ENCODE measurements at places on chromosomes 12 and 14. TPM values are rescaled to one million over a fixed set of nuclear protein-coding genes. Genes with fewer than 3 reads are reported as not detected.

DNA sequence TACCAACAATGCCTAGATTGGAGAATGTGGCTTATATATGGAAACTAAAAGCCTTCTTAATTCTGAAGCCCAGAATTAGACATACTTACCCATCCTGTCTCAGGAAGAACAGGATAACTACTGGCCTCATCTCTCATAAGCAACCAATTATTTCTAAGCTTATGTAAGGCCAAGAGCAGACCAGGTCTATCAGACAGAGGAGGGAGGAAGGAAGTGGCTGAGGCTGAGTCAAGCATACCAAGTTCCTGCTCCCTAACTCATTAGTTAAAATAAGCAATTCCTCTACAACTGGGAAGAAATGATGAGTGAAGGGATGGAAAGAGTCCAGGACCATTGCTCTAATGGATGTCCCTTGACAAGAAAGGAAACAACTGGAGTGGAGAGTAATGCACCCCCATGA lies 27.0 kb upstream of the INSM2 start:
- H3K4me1 ChIP-seq = peaks cover 16% of the 10 kb centered on the region
- peak overlapping the region; percentile 86 for H3K27ac ChIP-seq
- DNase-seq = peak; percentile 67
- no peak overlapping the region for H3K4me3 ChIP-seq
- H3K27me3 ChIP-seq = no peaks in the 10 kb centered on the region

DNA sequence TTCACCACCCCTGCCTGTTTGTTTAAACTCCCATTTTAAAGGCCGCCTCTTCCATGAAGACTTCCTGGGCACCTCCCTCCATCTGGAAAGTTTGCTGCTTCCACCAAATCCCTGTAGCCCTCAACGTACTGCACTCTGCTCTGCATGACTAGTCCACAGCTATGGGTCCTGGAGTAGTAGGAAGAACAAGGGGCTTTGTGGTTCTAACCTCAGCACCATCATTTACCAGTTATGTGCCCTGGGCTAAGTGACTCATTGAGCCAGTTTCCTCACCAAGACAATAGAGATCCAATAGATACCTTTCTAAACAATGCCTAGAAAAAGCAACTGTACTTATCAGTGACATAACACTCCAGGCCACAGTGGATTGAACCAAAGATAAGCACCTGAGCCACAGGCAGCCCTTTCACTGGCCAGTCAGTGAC lies 8.5 kb upstream of the LTBP2 start:
- peak overlapping the region; percentile 98 for H3K27ac ChIP-seq
- H3K27me3 ChIP-seq = no peaks in the 10 kb centered on the region
- DNase-seq = peak; percentile 97
- H3K36me3 ChIP-seq = no peaks in the 10 kb centered on the region
- H3K4me3 ChIP-seq = no peak overlapping the region

GRCh38 chr12:55862286-55862685 lies 19.6 kb upstream of the MMP19 start:
- no peaks in the 10 kb centered on the region for H3K27me3 ChIP-seq
- H3K4me1 ChIP-seq = no peaks in the 10 kb centered on the region

DNA sequence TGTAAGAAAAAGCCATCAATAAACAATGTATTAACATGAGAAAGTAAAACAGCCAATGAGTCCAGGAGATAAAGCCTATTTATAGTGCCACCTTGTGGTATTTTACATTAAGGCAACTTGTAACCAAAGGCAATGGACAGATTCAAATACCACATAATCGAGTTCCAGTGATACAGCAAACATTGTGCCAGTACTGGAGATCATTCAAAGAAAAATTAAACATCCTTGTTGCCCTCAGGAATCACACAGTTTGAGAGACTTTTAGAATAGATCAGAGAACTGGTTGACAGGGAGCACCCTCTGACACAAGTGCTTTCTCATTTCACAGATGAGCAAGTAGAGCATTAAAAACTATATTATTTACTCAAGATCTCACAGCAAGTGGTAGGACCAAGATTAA lies 98.1 kb downstream of the DDHD1 start:
- H3K36me3 ChIP-seq = no peaks in the 10 kb centered on the region
- H3K4me1 ChIP-seq = peaks cover 3% of the 10 kb centered on the region
- H3K4me3 ChIP-seq = no peak overlapping the region
- no peak overlapping the region for H3K27ac ChIP-seq

- no peak within 1 kb of the TSS for H3K27ac ChIP-seq
- H3K27me3 ChIP-seq = peaks cover 46% of the 10 kb centered on the region
- peaks cover 3% of the 10 kb centered on the region for H3K4me1 ChIP-seq
- H3K36me3 ChIP-seq = no peaks in the 10 kb centered on the region
- no peak for DNase-seq
- H3K4me3 ChIP-seq = no peak within 1 kb of the TSS
These were observed at the start of gene CABP1 for GRCh38 chr12:120639771-120640721. TSS of gene CABP1 (plus strand) at chr12:120640626. CDS start at chr12:120640686, 60 bp downstream.

DNA sequence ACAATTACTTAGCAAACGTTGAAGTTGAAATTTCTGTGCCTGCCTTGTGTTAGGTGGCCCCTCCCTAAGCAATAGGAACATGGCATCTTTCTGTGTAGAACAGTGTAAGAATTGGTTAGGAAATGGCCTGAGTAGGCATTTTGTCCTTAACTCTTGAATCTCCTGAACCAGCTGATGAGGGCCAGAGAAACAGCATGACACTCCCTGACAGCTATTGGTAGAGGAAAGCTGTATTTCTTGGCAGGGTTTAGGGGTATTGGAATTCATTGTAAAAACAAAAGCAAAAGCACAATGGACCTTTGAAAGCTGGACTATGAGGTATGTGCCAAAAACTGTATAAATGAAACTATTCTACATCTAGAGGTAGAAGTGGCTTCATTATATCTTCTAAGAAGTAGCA lies 40.6 kb upstream of the LRTM2 start:
- H3K4me3 ChIP-seq = no peak overlapping the region
- peaks cover 6% of the 10 kb centered on the region for H3K36me3 ChIP-seq
- H3K27me3 ChIP-seq = no peaks in the 10 kb centered on the region
- no peak overlapping the region for H3K27ac ChIP-seq
- peaks cover 9% of the 10 kb centered on the region for H3K4me1 ChIP-seq

DNA sequence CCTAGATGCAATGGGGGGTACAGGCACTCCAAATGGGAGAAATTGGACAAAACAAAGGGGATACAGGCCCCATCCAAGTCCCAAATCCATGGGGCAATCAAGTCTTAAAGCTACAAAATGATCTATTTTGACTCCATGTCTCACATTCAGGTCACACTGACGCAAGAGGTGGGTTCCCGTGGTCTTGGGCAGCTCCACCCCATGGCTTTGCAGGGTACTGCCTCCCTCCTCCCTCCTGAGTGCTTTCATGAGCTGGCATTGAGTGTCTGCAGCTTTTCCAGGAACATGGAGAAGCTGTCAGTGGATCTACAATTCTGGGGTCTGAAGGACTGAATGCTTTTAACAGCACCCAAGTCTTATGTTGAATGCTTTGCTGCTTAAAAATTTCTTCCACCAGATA lies 274.5 kb upstream of the LRIG3 start:
- no peak overlapping the region for H3K27ac ChIP-seq
- DNase-seq = no peak
- H3K36me3 ChIP-seq = no peaks in the 10 kb centered on the region
- no peaks in the 10 kb centered on the region for H3K4me1 ChIP-seq
- no peak overlapping the region for H3K4me3 ChIP-seq

GRCh38 chr12:64172143-64172970 lies 49.7 kb downstream of the KICS2 start:
- DNase-seq = no peak
- peaks cover 24% of the 10 kb centered on the region for H3K4me1 ChIP-seq
- H3K27ac ChIP-seq = no peak overlapping the region
- H3K4me3 ChIP-seq = no peak overlapping the region
- no peaks in the 10 kb centered on the region for H3K27me3 ChIP-seq

- H3K27me3 ChIP-seq = no peaks in the 10 kb centered on the region
- no peaks in the 10 kb centered on the region for H3K36me3 ChIP-seq
- no peaks in the 10 kb centered on the region for H3K4me1 ChIP-seq
- DNase-seq = no peak
- H3K4me3 ChIP-seq = no peak overlapping the region
These were observed 765.3 kb downstream of the MED13L start for GRCh38 chr12:115511986-115512711.

DNA sequence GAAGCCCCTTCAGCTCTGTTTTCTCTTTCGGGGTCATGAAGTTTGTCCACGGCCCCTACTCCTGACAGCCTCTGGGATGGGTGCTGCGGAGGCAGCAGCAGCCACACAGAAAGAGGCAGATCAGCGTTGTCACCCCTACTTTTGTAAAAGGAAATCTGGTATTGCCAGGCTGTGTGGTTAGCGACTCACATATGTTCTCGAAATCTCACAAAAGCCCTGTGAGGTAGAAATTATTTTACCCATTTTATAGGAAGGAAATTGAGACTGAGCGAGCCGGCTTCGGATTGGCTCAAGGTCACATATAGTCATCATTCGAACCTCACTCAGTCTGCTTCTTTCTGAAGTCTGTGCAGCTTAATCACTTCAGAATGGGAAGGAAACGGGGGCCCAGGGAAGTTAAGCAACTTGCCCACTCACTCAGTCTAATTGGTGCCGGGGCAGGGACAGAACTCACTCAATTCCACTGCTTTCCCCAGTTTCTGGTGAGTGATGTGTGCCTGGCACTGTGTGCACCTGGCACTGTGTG lies 1.1 kb upstream of the CKAP4 start:
- H3K36me3 ChIP-seq = no peaks in the 10 kb centered on the region
- peak overlapping the region; percentile 90 for H3K27ac ChIP-seq
- H3K27me3 ChIP-seq = no peaks in the 10 kb centered on the region
- peak; percentile 76 for DNase-seq
- peak overlapping the region; percentile 97 for H3K4me3 ChIP-seq

GRCh38 chr14:76781648-76782051 lies 20.4 kb downstream of the VASH1 start:
- DNase-seq = no peak
- H3K36me3 ChIP-seq = peaks cover 2% of the 10 kb centered on the region
- H3K27ac ChIP-seq = no peak overlapping the region
- no peak overlapping the region for H3K4me3 ChIP-seq
- H3K27me3 ChIP-seq = no peaks in the 10 kb centered on the region

GRCh38 chr12:101941306-101942249 lies 64.2 kb downstream of the DRAM1 start:
- H3K27ac ChIP-seq = peak overlapping the region; percentile 24
- DNase-seq = peak; percentile 59
- H3K27me3 ChIP-seq = no peaks in the 10 kb centered on the region
- H3K36me3 ChIP-seq = no peaks in the 10 kb centered on the region

CLMN gene
- polyA plus RNA-seq = 0.72 TPM

B4GALNT3 gene
- 0.07 TPM for polyA plus RNA-seq

NTF3 gene
- polyA plus RNA-seq = not detected

NELL2 gene
- polyA plus RNA-seq = 0.11 TPM

SYNDIG1L gene
- not detected for polyA plus RNA-seq

ATP6V1D gene
- 27.8 TPM for polyA plus RNA-seq

All from endothelial cell of umbilical vein (primary cell).